ENCODE measurements at places on chromosomes 12 and 14.

GRCh38 chr14:79992407-79993198 lies 218.7 kb downstream of the DIO2 start:
- DNase-seq: no peak

GRCh38 chr12:121811434-121812319 lies 7.9 kb downstream of the SETD1B start:
- DNase-seq: peak; percentile 83

GRCh38 chr14:85118274-85118673 lies 411.7 kb upstream of the FLRT2 start:
- no peak for DNase-seq

DNA sequence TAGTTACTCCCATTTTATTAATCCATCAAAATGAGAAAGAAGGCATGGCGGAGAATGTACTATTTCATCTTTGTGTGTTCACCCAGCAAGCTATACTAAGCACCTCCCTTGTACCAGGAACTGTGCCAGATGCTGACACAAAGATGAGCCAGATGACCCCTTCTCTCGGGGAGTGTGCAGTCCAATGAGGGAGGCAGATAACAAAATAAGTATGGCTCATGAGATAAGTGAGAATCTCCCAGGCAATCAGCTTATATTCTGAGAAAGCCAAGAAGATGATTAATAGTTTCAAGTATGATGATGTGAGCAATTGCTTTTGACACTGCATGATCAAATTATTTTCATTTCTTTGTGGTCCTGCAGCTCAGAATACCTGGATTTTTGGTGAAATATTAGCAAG lies 1.3 kb upstream of the TMEM233 start:
- no peak for DNase-seq

- DNase-seq: peak; percentile 37
Measured at GRCh38 chr12:131054345-131055092, 100.8 kb downstream of the ADGRD1 start.

GRCh38 chr14:100092832-100093231 lies 27.6 kb downstream of the EVL start:
- no peak for DNase-seq

DNA sequence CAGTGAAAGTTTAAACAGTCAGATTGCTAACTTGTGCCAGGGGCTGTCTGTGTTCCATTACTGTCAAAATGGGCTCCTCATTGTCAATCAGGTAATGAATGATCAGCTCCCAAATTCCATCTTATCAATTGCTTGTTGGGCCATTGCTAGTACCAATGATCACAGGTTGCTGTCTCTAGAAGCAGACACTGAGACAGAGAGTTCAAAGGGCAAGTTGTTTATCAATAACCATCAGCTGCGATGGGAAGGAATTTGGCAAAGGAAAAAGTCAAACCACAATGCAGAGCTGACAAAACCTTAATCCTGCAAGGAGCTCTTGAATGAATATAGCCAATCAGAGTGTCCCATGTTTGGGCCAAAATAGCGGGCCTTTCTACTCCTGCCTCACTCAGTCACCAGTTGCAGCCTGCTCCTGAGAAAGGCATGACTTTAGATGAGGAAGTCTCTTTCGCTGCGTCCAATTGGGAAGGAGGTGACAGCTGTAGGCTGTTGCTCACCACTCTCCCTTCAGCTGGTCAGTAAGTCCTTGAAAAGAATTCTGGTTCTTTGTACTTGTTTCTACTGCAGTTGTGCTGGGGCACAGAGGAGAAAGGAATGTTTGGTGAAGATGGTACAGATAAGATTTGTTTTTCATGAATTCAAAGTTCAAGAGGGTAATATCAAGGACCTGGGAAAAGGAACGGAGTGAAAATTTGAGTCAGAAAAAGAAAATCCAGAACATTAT lies 179.2 kb upstream of the PDE3A start:
- no peak for DNase-seq

GRCh38 chr14:69741055-69741454 lies 25.9 kb upstream of the SRSF5 start:
- DNase-seq: no peak

DNA sequence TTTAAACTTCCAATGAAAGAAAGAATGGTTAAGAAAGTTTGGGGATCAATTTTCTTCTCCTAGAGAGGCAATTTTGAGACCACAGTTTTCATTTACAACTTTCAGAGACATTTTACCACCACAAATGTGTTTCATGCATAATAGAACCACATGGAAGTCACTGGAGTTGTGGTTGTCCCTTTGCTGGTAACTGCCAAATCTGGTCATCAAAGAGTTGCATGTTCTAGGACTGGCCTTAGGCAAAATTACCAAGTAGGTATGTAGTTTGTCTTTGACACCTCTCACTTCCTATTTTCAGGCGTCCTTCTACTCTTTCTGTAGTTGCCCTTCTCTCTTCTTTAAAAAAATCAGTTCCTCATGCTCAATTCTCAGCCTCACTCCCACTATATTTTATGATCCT lies 54.3 kb upstream of the TMX1 start:
- DNase-seq: no peak

GRCh38 chr12:116336542-116337065 lies 59.1 kb upstream of the MED13L start:
- no peak for DNase-seq

GRCh38 chr12:99176871-99177270 lies 470.7 kb upstream of the GARIN6 start:
- DNase-seq: no peak

DNA sequence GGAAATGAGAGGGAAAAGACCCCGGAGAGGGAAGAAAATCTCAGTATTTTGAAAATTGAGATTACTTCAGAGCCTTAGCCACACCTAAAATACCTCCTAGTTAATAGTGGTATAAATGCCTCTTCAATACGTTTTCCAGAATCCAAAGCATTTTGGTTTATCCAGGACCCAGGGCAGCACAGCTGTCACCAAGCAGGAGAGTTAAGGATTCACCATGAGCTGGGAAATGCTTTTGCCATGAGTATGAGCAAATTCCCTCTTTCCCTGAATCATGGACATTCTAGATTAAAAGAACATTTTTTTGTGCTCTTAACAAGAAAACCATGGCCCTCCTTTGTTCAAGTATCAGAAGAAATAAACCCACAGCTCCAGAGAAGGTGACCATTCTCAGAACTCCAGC lies 21.8 kb upstream of the RTRAF start:
- DNase-seq: no peak

- DNase-seq: no peak
Measured at GRCh38 chr12:90679674-90680073, 275.3 kb downstream of the CCER1 start.

DNA sequence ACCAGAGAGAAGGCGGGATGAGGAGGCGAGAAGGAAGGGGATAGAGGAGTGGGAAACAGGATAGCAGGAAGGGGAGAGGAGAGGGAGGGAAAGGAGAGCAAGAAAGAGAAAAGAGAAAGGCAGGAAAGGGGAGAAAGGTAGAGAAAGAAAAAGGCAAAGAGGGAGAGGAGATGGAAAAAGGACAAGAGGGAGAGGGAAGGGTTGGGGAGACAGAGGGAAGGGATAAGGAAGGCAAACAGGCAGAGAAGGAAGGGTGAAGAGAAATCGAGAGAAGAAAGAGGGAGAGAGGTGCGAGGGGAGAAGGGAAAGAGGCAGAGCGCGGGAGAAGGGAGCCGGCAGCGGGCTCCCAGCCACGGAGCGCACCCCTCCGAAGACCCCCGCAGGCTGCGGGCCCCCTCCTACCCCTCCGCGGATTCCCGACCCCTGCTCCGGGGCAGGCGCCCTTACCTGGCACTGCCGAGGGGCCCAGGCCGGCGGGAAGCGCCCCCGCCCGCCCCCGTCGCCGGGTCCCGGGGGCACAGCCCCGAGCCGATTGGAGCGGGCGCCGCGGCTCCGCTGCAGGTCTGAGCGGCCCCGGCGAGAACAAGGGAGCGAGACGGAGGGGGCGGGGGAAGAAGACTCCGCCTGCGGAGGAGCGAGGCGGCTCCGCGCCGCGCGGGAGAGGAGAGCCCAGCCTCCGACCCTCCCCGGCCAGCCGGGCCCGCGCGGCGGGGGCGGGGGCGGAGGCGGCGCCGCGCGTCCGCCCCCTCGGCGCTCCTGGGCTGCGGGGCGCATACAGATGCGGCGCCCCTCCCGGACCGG lies at the start of gene CDH24:
Gene CDH24, minus strand, starts transcription at position 565 of the 801 bp plus-strand sequence. CDS start 1,787 bp downstream, outside the sequence.
- DNase-seq: peak; percentile 85

- no peak for DNase-seq
Measured at GRCh38 chr12:4107436-4107878, 166.1 kb upstream of the CCND2 start.

GRCh38 chr12:40168001-40168400 lies 56.8 kb upstream of the LRRK2 start:
- no peak for DNase-seq

- DNase-seq: no peak
Measured at GRCh38 chr14:64828071-64828470, 51.6 kb downstream of the SPTB start.

GRCh38 chr12:104263580-104264358 lies 39.8 kb upstream of the EID3 start:
- DNase-seq: no peak

- no peak for DNase-seq
Measured at GRCh38 chr12:26017484-26018211, 59.2 kb downstream of the RASSF8 start.

DNA sequence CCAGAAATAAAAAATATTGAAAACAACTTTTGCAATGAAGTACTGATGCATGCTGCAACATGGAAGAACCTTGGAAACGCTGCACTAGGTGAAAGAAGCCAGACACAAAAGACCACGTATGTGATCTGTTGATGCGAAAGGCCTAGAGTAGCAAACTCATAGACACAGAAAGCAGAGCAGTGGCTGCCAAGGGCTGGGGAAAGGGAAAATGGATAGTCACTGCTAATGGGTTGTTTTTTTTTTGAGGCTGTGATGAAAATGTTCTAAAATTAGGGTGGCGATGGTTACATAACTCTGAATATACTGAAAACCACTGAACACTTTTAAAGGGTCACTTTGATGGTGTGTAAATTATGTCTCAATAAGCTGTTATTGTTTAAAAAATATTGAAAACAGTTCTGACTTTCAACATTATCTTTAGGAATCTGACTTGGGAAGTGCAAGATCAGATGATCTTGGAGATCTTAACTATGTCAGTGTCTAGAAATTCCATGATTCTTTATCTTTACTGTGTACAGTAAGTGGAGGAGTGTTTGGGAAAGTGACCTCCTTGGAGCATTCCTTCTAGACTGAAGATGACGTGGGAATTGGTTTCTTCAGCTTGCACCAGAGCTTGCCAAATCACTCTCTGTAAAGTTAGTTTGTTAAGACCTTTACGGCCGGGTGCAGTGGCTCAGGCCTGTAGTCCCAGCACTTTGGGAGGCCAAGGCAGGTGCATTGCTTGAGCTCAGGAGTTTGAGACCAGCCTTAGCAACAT lies 12.4 kb downstream of the MLXIP start:
- no peak for DNase-seq

DNA sequence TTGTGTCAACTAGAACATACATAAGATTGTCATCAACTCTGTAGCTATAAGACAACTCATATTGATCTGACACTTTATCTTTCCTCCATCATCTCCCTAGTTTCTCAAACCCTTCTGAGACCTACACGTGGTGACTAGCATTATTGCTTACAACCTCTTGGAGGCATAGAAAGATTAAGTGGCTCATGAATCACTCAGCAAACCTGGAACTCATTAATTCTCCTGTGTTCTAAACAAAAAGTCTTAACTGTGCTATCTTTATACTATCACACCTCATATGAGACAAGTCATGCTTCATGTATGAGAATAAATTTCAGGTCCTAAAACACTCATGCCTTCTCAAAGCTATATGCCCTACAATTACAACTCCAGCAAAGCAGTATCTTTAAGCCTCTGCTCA lies 408.6 kb upstream of the SYT1 start:
- no peak for DNase-seq

- DNase-seq: no peak
Measured at GRCh38 chr12:132638541-132639408, 20.2 kb downstream of the P2RX2 start.

DNA sequence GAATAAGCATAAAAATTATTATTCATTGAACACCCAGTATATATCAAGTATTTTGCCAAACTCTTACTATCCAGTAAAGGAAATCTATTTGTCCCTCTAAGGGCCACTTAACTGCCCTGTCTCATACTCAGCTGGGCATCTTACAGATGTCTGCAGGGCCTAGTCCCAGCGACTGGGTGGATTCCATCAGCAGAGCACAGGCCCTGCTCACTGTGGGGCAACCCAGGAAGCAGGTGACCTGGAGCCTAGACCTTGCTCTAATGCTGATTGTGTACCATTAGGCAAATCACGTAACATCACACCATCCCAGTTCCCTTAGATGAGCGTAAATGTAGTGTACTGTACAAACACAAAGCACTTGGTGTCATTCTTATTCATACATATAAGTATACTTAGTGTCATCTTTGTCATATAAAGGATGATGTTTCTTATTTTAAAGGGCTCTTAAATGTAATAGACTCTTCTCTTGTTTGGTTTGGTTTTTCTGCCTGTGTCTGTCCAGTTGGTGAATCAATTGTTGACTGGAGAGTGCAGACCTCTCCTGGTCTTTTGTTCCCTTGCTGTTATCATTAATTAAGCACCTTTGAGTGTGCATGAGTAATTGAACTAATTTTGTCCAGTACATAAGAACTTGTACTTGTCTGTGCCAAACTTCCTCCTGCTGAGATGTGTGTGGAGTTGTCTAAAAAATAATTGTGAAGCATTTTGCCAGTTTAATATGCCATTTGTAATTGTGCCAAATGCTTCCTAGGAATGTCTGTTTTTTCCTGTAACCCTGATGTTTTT lies 49.3 kb downstream of the RAB35 start:
- DNase-seq: no peak

GRCh38 chr12:107090711-107091110 lies 2.6 kb downstream of the CRY1 start:
- DNase-seq: no peak

- DNase-seq: no peak
Measured at GRCh38 chr12:101064721-101065120, 145.3 kb downstream of the SLC5A8 start.

DNA sequence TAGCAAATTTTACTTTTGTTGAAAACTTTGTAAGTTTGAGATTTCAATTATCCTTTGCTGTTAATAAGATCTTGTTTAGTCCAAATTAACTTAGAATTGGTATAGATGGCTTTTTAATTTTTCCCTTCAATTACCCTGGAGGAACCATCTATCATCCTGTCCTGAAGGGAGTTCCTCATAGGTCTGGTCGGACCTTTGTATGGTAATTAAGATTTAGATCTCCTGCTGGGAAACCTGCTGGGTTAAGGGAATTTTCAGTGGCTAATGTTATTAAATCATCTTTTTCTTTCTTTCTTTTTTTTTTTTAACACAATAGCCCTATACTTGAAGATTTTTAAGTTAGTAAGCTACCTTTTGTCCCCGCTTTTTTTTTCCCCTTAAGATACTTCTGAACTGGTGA lies 63.0 kb upstream of the PRMT8 start:
- DNase-seq: no peak

GRCh38 chr12:108131657-108132126 lies 2.6 kb downstream of the WSCD2 start:
- no peak for DNase-seq

GRCh38 chr14:99696929-99697328 lies 12.8 kb downstream of the CYP46A1 start:
- no peak for DNase-seq

GRCh38 chr12:89236237-89236636 lies 116.1 kb downstream of the DUSP6 start:
- DNase-seq: no peak
